ENCODE measurements at places on chromosomes 11 and 22. TPM values are rescaled to one million over a fixed set of nuclear protein-coding genes. Genes with fewer than 3 reads are reported as not detected.

CBX7 gene
- total RNA-seq = 69.9 TPM

MUC2 gene
- not detected for total RNA-seq

PNPLA5 gene
- total RNA-seq = not detected

ANGPTL5 gene
- total RNA-seq = 1.9 TPM

UPK3A gene
- 0.65 TPM for total RNA-seq

BARX2 gene
- total RNA-seq = not detected

TTC9C gene
- total RNA-seq = 14.0 TPM

TSSK2 gene
- not detected for total RNA-seq

MS4A6A gene
- 49.6 TPM for total RNA-seq

OR5I1 gene
- total RNA-seq = not detected

DNA sequence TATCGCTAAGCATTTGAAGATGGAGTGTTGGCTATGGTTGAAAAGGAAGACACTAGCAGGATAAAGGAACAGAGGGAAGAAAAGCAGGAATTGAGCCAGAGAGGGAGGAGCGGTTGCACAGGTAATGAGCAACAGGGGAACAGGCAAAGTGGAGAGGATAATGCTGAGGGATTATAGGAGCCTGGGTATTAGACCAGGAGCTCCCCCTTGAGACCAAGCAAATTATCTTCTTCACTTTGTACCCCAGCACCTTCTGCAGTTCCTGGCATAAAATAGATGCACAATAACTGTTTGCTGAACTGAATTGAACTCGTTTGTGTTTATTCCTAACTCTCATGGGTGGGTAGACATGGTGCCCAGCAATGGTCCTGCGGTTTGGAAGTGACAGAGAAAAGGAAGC, 54.6 kb upstream of the OR5P2 start:
- no peak for DNase-seq

GRCh38 chr22:20974336-20974955, 7.4 kb downstream of the AIFM3 start:
- DNase-seq = no peak

DNA sequence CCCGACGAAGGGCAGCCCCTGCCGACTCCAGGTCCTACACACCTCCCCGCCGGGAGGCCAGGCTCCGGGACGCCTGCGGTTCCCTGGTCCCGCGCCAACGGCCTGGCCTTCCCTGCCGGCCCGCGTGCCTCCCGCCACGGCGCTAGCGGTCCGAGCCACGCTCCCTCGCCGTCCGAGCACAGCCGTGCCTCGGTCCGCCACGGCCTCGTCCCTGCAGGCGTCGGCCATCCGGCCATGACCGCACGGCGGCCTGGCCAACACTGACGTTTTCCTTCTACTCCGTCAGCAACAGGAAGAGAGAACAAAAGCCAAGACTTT, 532 bp downstream of the EIF4G2 start:
- DNase-seq = no peak

DNA sequence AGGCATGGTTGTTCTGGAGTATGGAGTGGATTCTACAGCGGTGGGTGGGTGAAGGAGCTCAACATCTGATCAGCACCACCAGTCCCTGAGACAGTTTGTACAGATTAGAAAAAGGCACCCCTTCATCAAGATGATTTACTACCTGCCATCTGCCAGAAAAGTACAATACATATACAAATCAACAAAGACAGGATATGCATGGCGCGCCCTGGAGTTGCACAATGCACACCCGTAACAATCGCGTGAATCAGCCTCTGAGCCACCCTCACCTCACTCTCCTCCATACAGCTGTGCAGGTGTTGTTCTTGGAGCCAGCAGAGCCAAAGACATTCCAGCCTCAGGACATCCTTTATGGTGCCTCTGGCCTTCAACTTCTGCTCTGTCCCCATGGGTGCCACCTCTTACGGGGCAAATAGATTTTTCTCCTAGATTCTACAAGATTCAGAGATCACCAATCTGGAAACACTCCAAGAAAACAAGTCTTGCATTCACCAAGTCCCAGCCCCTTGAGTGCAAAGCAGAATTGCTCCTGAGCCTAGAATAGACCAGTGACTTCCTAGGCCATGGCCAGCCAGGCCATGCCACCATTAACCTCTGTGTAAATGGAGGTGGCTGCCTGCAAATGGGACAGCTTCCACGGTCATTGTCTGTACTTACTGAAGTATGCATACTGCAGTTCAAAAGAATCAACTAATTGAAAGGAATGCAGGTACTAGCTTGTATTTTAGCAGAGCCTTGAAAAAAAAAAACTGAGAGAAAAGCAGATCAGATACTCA, 490.9 kb downstream of the SOX6 start:
- no peak for DNase-seq

DNA sequence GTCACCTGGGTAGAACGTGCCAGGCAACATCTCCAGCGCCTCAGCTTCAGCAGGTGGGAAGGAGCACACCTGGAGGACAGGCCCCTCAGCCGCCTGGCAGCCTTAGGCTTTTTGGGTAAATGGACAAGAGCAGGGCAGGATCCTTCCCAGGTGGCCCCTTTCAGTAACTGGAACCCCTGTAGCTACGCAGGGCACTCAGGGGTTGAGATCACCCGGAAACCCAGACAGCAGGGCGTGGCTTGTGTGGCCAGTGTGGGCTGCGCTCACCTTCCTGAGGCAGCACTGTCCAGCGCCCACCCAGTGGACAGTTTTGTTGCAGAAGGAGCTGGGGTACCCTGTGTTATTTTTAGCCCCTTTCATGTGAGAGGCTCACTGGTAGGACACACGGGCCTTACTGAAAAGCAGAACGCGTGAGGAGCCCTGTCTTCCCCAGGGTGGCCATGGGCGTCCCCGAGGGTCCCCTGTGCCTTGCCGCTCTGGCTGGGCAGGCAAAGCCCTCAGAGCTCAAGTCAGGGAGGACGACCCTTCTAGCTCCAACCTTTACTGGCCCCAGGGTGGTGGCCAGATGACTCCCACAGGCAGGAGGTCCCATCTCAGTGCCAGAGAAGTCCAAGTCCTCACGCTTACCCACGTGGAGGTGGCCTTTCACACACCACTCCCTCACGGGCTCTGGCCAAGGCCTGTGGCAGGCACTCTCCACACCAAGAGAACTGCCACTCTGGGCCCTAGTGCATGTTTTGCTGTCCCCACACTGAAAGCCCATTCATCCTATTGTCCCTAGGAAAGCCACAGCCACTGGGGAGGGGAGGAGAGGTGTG, 75.8 kb downstream of the CTTN start:
- DNase-seq = no peak

DNA sequence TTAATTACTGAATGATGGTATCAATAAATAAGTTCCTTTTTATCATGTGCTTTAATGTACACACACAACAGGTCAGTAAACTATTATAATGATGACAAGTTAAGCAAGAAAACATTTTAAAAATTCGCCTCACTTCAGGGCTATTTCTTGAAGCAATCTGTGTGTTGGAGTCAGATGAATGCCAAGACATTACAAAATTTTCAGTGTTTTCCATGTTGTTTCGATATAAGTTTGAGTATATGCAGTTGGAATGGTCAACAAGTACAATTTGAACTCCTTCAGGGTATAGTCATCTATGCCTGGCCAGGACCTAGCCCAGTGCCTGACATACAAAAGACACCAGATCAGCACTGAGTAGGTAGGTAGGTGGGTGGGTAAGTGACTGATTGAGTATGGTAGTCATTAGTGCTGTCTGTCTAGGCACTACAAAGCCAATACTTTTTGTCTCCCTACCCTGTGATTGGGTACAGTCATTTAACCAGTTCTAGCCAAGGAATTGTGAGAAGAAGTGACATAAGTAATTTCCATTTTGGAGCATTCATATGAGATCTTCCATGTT, 7.5 kb downstream of the PRCP start:
- DNase-seq = no peak

DNA sequence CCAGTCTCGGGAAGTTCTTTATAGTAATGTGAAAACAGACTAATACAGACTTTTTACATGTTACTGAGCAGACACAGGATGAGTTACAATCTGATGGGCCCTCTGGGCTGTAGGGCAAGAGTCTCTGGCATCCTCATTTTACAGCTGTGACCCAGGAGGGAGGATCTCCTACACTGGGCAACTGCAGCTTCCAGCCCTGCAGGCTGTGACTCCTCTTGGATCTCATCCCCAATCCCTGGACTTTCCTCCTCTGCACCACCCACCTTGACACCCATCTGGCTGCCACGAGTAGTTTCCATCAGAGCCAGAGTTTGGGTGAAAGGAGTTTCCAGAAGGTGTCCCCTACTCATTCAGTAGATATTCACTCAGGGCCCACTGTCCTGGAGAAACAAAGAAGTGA, 48.9 kb upstream of the MYEOV start:
- no peak for DNase-seq

GRCh38 chr11:34588023-34588422, 32.9 kb upstream of the EHF start:
- no peak for DNase-seq

- no peak for DNase-seq
Measured at GRCh38 chr11:8693555-8693954, 11.0 kb downstream of the RPL27A start.

GRCh38 chr11:82406611-82407010, 327.1 kb downstream of the FAM181B start:
- no peak for DNase-seq

- DNase-seq = peak; percentile 88
Measured at GRCh38 chr11:47565340-47566148, at the start of gene PTPMT1. Gene PTPMT1, plus strand, starts transcription at chr11:47565599. Its CDS starts 24 bp downstream, at chr11:47565623.

DNA sequence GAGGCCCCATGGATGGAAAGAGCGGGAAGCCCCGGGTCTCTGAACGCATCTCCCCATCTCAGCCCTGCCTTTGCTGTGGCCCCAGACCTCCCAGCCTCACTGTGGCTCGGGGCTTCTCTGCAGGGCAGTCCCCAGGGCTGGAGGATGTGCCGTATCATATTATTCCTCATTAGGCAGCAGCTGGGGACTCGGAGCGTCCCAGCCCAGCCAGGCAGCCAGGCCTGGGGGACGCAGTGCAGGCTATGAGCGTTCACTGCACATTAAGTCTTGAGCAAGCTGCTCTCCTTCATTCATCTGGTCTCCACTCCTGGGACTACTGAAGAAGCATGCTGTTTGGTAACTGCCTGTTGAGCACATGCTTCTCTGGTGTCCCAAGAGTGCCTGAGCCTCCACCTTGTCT, 226.8 kb upstream of the TBCEL start:
- DNase-seq = no peak

DNA sequence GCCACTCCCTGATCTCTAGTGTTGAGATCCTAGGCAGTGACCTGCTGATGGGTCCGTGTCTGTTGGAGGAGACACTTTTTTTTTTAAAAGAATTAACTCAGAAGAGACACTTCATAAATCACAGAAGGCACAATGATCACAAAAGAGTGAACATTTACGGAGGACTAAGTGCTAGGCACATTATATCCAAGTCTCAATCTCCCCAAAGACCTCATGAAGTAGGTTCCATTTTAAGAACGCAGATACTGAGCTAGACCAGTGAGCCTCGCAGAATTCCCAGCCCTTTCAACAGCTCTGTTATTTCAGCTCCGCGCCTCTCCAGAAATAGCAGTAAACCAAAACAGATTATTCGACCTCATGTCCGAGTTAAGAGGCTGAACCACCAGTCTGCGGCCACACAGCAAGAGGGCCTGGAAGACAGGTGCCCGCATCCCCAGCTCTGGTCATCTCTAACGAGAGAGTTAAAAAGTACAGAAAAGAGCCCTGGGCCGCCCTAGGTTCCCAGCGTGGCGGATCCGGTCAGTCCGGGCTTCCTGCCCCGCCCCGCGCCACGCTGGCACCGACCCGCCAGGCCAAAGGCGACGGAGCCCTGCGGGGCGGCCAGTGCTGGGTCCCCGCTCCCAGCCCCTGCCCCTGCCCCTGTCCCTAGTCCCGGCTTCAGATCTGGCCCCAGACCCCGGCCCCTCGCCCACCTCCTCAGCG, 612 bp downstream of the XBP1 start:
- peak; percentile 85 for DNase-seq

- no peak for DNase-seq
Measured at GRCh38 chr22:48959496-48959895, 868.2 kb downstream of the BRD1 start.

DNA sequence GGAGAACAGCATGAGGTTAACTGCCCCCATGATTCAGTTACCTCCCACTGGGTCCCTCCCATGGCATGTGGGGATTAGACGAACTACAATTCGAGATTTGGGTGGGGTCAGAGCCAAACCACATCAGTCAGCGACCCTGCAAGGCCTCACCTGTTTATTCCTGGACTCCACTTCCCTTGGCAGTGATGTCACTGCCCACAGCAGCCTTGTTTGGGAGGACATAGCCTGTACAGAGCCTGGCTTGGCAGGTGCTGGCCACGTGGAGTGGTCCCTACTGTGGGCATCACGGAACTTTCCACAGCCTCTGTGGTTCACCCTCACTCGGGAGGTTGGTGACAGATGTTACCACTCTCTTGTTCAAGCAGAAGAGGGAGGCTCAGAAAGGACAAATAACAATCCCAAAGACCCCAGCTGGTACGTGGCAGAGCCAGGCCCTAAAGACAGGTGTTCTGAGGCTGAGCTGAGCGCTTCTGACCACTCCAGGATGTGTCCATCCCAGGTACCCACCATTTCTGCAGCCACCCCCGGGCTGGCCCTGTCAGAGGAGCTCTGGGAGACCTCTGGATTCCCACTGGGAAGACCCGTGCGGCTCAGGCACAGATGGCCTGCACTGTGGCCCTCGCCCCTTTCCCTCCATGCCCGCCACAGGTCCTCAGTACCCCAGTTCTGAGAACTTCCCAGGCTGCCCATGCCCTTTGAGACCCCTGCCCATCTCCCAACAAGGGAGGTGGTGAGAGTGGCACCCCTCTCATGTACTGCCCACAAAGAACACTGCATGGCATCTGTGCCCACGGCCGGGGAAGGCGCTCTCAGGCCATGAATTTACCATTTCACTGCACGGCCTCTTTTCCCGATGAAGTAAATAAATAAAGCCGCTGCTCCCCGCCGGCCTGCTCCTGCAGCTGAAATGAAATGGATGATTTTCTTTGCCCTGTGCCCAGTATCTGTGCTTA, 605.8 kb downstream of the TBC1D22A start:
- DNase-seq = no peak

DNA sequence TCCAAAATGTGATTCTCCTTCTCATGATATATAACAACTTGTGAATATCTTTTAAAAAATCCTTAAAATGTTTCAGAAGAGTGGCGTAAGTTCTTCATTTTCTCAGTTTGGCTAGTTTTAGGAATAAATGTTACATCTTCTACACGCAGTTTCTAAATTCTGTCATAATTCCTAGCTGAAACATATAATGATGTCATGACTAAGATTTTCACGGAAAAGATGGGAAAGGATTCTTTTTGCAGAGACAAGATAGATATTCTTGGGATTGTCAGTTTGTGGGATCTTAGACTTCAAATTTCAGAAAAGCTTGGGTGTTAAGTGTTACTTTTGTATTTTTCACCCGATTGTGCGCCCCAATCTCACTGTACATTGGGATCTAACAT, 1.7 kb downstream of the EED start:
- DNase-seq = no peak

DNA sequence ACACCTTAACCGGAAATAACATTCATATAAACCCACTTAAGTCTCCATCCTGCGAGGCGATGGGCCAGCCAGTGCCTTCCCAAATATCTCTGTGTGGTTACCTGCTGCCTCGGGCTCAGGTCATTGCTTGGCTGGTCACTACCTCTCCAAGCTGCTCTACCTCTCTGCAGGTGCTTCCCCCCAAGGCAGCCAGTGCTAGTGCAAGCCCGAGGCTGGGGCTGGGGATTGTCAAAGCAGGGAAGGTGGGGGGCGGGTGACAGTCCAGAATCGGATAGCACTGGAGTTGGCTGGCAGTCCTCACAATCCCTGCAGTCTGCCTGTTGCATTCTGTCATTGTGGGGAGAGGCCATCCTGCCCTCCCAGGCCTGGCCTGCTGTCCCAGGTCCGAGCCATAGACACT, 11.1 kb downstream of the MCHR1 start:
- DNase-seq = no peak
